Effector CD4-positive, alpha-beta T cell (primary cell): ENCODE measurements at places on chromosomes 7 and 10.

GRCh38 chr10:71335173-71335708 lies 16.2 kb downstream of the SLC29A3 start:
- no peak for DNase-seq

- no peak for DNase-seq
Observed at GRCh38 chr10:101492814-101493213, 95.2 kb downstream of the POLL start.

GRCh38 chr7:90272242-90272641 lies 27.3 kb downstream of the CFAP69 start:
- no peak for DNase-seq

DNA sequence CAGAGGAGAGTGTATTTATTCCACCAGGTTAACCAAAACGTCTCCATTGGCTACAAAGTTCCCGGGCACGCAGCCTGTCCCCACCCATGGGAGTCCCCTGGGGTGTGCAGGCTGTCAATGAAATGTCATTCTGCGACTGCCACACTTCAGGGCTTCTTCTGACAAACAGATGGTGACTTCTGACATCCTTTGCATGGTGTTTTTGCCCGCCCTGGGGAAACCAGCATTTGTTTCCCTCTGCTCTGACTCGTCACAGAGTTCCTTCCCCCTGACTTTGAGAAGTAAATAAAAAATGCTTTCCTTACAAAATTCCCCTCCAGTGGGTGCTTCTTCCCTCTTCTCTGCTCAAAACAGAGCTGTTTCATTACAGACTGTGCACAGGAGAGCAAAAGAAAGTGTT lies 38.2 kb downstream of the TNS3 start:
- no peak for DNase-seq

- DNase-seq, result no peak
Observed at GRCh38 chr7:48904975-48905374, 19.4 kb upstream of the CDC14C start.

DNA sequence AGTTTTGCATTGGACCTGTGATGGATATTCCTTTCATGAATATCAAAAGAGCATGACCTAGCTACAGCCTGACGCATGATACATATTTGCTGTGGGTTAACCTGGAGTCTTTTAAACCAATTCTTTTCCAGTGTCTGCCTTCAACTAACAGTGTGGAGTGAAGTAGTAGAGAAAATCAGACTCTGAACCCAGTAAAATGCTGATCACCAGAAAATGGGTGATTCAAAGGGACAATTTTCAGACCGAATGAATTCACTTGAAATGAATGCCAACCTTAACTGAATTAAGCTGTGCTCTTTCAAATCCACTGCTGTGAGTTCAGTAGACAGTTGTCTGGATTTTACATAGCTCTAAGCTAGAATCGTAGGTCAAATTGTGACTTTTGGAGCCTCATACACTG lies 123.0 kb downstream of the CDK14 start:
- DNase-seq, result no peak
